ENCODE measurements at places on chromosomes 11 and 22.

GRCh38 chr11:113908098-113908497, 3.5 kb downstream of the HTR3B start:
- DNase-seq, result no peak

GRCh38 chr22:36852056-36852973, 8.5 kb upstream of the NCF4 start:
- DNase-seq, result no peak

- no peak for DNase-seq
Measured at GRCh38 chr11:66317322-66317722, 478 bp upstream of the CD248 start.

- DNase-seq, result no peak
Measured at GRCh38 chr22:19959043-19959586, 17.5 kb upstream of the TXNRD2 start.

- no peak for DNase-seq
Measured at GRCh38 chr11:31340903-31341572, 28.5 kb downstream of the DCDC1 start.

DNA sequence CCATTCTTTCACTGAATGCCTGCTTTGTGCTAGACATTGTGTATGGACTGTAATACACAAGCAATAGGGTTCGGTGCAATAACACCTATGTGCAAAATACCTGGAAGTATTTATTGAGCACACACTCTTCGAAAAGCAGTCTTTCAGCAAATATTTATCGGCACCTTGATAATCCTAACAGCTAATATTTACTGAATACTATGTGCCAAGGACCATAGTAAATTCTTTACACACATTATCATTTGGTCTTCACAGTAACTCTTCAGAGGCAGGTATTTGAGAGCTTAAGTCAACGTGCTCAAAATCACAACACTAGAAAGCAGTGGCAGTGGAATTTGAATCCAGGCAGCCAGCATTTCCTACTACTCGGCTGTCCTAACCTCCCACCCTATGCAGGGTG, 2.2 kb downstream of the B3GNT6 start:
- DNase-seq, result no peak

GRCh38 chr11:28697920-28698827, 590.0 kb downstream of the METTL15 start:
- no peak for DNase-seq

- no peak for DNase-seq
Measured at GRCh38 chr11:33329705-33330329, 72.6 kb downstream of the HIPK3 start.

DNA sequence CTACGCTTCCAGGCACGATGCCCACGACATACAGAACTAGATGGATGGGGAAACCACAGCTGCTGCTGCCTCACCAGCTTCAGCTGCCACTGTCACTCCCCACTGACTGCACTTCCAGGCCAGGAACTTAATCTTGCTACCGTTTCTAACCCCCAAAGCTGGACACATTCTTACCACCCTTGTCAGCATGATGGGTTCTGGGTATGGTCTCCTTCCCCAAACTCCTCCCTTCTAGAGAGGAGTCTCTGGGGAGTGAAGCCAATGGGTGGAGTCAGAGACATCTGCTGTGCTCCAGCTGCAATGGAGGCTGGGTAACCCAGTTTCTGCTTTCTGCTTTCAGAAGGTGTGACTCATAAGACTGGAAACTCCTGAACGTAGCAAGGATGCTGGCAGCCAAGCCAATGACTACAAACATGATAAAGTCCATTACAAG, 87.0 kb upstream of the THY1 start:
- no peak for DNase-seq

DNA sequence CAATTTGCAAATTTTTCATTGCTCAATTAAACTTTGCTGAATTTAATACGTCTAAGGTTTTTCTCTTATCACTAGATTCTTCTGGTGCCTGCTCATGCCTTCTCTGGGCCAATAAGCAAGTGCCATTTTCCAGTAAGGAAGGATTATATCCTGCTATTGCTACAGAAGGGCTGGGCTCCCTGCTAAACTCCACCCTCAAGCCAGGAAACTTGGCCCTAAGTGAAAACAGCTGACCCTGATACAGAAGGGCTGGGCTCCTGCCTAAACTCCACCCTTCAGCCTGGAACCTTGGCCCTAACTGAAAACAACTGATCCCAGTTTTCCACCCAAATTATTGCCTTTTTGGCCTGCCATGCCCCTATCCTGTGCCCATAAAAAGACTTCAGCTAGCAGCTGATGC, 385.3 kb downstream of the DYNC2H1 start:
- no peak for DNase-seq

All from stimulated activated CD8-positive, alpha-beta memory T cell treated with anti-CD3 and anti-CD28 coated beads, Interleukin-7, amount 100 ng/mL, for 1 hour (primary cell).